Activated naive CD8-positive, alpha-beta T cell treated with anti-CD3 and anti-CD28 coated beads, Interleukin-2, amount 10 ng/mL, durations not matched to agents 7 days and 5 days (primary cell): ENCODE measurements at places on chromosomes 12 and 14. TPM values are rescaled to one million over a fixed set of nuclear protein-coding genes. Genes with fewer than 3 reads are reported as not detected.

Gene YLPM1
- 71.7 TPM for total RNA-seq

Gene SLC2A13
- 8.5 TPM for total RNA-seq

Gene DAZAP2
- total RNA-seq = 237 TPM

Gene SLC39A2
- total RNA-seq = 0.25 TPM

Gene CYP27B1
- 2.6 TPM for total RNA-seq

Gene SERPINA5
- not detected for total RNA-seq

Gene ERO1A
- total RNA-seq = 185 TPM

- peak overlapping the region; percentile 93 for H3K27ac ChIP-seq
- peaks cover 68% of the 10 kb centered on the region for H3K4me1 ChIP-seq
- peak overlapping the region; percentile 77 for H3K4me3 ChIP-seq
- peaks cover 44% of the 10 kb centered on the region for H3K36me3 ChIP-seq
Observed at GRCh38 chr12:9701380-9702154, 31.3 kb downstream of the CLECL1 start.

- H3K4me3 ChIP-seq = peak overlapping the region; percentile 94
- no peak for DNase-seq
- peak overlapping the region; percentile 84 for H3K27ac ChIP-seq
Observed at GRCh38 chr12:50507930-50508329, 3.1 kb downstream of the DIP2B start.

- no peaks in the 10 kb centered on the region for H3K36me3 ChIP-seq
- H3K4me3 ChIP-seq = peak overlapping the region; percentile 33
- H3K27ac ChIP-seq = peak overlapping the region; percentile 10
- no peak for DNase-seq
Observed at GRCh38 chr14:68664225-68664681, 128.6 kb downstream of the ZFP36L1 start.

- H3K27ac ChIP-seq = no peak overlapping the region
- H3K27me3 ChIP-seq = peaks cover 33% of the 10 kb centered on the region
- H3K36me3 ChIP-seq = no peaks in the 10 kb centered on the region
- no peak overlapping the region for H3K4me3 ChIP-seq
- peaks cover 3% of the 10 kb centered on the region for H3K4me1 ChIP-seq
- DNase-seq = no peak
Observed at GRCh38 chr12:53816360-53817020, 64.7 kb upstream of the CISTR start.

DNA sequence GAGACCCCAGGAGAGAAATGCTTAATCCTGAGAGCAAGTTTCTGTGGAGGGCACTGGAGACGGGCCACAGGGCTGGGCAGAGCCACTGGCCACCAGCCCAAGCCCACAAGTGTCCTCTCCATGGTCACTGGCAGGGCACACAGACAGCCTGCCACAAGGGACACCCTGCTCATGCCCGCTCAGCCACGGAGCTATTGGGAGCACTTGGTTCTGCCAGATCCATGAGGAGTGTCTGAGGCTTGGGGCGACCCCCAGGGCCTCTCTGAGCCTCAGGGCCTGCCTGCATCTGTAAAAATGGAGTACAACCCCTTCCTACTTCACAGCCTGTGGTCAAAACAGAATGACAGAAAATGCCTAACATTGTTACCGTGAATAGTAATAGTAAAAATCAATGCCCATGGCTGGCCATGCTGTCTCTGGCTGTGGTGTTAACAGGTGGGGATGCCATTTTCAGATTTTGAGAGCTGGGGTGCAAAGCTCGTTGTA, 3.2 kb downstream of the PGF start:
- no peaks in the 10 kb centered on the region for H3K36me3 ChIP-seq
- peaks cover 11% of the 10 kb centered on the region for H3K27me3 ChIP-seq
- H3K4me1 ChIP-seq = no peaks in the 10 kb centered on the region

DNA sequence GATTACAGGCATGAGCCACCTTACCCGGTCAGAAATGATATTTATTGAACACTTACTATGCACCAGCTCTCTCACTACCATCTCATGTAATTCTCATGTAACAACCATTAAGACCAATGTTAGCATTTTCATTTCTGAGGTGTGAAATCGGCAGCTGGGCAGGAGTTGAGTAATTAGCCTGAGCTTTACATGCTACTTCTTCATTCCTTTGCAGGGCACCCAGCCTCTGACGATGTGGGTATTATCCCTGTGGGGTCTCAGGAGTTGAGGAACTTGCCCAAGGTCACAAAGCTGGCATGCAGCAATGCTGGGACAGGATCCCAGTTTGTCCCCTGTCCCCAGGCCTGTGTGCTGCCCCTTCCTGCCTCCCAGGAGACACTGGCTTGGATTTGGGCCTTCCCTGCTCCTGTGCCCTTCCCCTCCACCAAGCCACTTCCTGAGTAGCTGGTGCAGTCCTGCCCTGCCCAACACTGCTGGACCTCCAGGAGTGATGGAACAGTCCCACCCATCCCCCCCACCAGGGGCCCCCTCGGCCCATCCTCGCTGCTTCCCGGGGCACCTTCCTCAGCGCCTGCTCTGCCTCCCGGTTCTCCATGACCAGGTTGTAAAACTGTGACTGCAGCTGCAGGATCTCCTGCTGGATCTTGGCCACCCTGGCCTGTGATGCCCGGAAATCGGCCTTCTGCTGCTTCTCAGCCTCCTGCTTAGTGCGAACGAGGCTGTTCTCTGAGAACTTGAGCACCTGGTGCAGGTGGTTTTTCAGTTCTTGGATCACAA, 14.7 kb downstream of the RITA1 start:
- no peak overlapping the region for H3K27ac ChIP-seq
- no peaks in the 10 kb centered on the region for H3K36me3 ChIP-seq
- H3K4me3 ChIP-seq = no peak overlapping the region
- DNase-seq = no peak

GRCh38 chr12:63424671-63425070, 243.6 kb downstream of the DPY19L2 start:
- DNase-seq = no peak
- H3K36me3 ChIP-seq = no peaks in the 10 kb centered on the region
- H3K4me1 ChIP-seq = peaks cover 2% of the 10 kb centered on the region
- H3K27ac ChIP-seq = no peak overlapping the region
- H3K4me3 ChIP-seq = no peak overlapping the region

DNA sequence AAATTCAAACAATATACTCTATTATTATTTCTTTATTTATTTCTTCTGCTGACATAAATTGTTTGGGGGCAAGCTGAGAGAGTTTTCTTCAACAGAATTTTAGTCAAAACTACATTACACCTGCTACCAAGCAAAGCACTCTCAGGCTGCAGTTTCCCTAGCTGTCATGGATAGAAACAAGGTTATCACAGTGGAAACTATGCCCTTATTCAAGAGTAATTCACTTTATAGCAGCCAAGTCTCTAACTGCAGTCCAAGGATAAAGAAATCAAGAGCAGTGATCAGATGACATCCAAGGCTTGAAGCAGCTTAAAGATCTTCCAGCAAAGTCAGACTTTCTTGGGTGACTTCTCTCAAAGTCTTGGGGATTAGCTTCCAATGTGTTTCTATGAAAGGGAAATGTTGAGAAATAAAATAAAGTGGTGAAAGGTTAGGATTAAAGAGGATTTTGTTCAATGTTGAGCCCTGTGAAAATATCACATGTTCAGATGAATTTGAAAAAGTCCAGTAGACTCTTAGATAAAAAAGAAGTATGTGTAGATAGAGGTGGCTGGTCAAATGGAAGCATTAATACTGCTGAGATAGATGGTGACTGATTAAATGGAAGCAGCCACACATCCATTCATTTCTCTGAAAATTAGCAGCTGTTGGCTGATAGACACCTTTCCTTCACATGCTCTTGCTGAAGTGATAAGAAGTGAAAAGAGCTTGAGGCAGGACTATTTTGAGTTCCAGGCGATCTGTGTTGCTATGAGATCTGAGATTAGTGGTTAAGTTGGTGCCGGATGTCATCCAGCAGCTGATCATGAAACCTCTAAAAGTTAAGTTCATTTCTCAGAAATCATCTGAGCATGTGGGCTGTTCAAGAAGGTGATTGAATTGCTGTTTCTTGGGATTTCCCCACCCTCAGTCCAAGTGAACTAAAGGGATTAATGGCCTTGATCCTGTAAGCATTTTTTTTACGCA, 257.8 kb upstream of the BTG1 start:
- H3K36me3 ChIP-seq = peaks cover 10% of the 10 kb centered on the region
- peaks cover 71% of the 10 kb centered on the region for H3K4me1 ChIP-seq
- H3K27ac ChIP-seq = peak overlapping the region; percentile 93
- H3K27me3 ChIP-seq = no peaks in the 10 kb centered on the region

DNA sequence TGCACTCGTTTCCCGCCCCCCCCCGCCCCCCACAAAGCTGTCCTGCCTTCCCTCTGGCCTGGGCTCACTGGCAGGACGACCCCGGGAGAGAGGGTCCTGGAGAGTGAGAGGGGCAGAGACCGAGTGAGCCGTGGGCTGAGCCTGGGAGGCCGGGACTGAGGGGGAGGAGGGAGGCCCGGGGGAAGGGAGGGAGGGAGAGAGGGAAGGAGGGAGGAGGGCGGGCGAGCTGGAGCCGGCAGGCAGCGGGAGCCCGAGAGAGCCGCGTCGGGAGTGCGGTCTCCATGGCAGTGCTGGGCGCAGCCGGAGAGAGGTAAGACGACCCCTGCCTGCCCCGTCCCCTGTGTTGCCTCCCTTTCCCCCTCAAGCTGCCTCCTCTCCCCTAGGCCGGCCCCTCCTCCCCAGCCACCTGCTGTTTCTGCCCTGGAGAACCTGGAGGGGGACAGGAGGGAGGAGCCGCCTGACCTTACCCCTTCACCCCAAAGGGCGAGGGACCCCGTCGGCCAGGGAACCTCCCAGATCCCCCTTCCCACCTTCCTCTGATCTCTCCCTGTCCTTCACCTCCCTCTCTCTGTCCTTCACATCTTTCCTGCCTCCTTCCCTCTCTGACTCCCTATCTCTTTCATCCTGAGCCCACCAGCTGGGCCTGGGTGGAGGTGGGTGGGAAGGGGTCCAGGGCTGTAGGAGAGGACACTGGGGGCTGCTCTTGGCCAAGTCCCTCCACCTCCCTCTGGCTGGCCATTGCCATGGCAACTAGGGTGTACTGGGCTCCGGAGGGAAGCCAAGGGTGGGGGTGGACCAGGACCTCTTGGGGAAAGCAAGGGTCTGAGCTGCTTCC, at the start of gene GPR162:
TSS of gene GPR162 (plus strand) at position 231 of the 835 bp plus-strand sequence. CDS start 2,078 bp downstream, outside the sequence.
- DNase-seq = peak; percentile 35
- peak within 1 kb of the TSS; percentile 66 for H3K27ac ChIP-seq
- H3K27me3 ChIP-seq = peaks cover 53% of the 10 kb centered on the region

GRCh38 chr12:27604431-27604830, 80.4 kb downstream of the PPFIBP1 start:
- H3K27me3 ChIP-seq = peaks cover 1% of the 10 kb centered on the region
- DNase-seq = no peak
- H3K4me1 ChIP-seq = no peaks in the 10 kb centered on the region
- peaks cover 3% of the 10 kb centered on the region for H3K36me3 ChIP-seq

- no peaks in the 10 kb centered on the region for H3K4me1 ChIP-seq
- no peaks in the 10 kb centered on the region for H3K27me3 ChIP-seq
- no peak overlapping the region for H3K4me3 ChIP-seq
- H3K27ac ChIP-seq = no peak overlapping the region
Observed at GRCh38 chr14:82079553-82079952, 545.9 kb upstream of the SEL1L start.

- H3K4me3 ChIP-seq = no peak overlapping the region
- no peaks in the 10 kb centered on the region for H3K27me3 ChIP-seq
- H3K36me3 ChIP-seq = peaks cover 34% of the 10 kb centered on the region
- no peak overlapping the region for H3K27ac ChIP-seq
- no peak for DNase-seq
- peaks cover 4% of the 10 kb centered on the region for H3K4me1 ChIP-seq
Observed at GRCh38 chr12:106879612-106880011, 76.1 kb upstream of the TMEM263 start.

DNA sequence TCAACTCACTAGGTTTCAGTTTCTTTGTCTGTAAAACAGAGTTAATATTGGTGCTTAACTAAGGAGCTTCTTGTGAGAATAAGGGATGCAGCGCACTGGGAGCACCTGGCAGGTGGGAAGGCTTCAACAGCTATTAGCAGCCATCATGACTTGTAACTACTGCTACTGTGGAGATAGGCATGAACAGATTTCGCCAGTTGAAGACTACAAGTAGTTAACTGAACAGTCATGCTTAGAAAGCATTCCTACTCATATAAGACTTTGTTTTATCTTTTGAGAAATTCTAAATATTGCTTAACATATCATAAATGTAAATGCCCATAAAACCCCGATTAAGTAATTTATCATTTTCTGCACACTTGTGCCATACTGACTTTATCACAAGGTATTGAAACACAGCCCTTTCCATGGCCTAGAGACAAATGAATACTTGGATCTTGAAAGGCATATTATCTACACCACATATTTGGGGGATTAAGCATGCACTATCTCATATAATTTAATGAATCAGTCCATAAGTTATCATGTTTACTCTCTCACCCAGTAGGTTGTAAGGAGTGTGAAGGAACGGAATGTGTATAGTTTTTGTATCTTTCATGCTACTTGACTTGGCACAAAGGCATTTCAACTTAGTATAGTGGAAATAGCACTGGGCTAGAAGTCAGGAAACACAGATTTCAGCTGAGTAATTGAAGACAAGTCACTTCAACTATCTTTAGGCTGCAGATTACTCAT, 16.1 kb downstream of the NTN4 start:
- no peak overlapping the region for H3K27ac ChIP-seq
- H3K4me3 ChIP-seq = no peak overlapping the region
- H3K27me3 ChIP-seq = peaks cover 6% of the 10 kb centered on the region
- no peak for DNase-seq
- H3K4me1 ChIP-seq = no peaks in the 10 kb centered on the region

DNA sequence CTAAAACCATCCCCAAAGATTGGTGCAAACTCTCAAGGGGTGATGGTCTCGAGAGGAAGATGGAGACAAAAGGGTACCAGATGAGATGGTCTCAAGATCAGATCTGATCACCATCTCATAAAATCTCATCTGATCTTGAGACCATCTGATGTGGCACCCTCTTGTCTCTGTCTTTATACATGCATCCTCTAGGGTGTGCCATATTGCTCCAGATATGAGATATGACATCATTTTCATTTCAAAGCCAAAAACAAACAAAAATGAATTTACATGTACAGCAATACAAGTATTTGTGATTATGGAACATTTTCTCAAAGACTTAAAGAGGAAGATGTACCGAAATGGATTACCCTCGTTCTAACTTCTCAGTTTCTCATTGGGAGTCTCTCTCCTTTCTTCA, 787.2 kb downstream of the GALC start:
- H3K4me1 ChIP-seq = no peaks in the 10 kb centered on the region
- no peaks in the 10 kb centered on the region for H3K36me3 ChIP-seq
- no peak for DNase-seq
- H3K27me3 ChIP-seq = no peaks in the 10 kb centered on the region
- no peak overlapping the region for H3K4me3 ChIP-seq

GRCh38 chr14:76715101-76715500, 46.2 kb upstream of the VASH1 start:
- H3K27me3 ChIP-seq = peaks cover 28% of the 10 kb centered on the region
- no peak overlapping the region for H3K27ac ChIP-seq

- no peaks in the 10 kb centered on the region for H3K27me3 ChIP-seq
- H3K36me3 ChIP-seq = peaks cover 6% of the 10 kb centered on the region
- H3K27ac ChIP-seq = peak overlapping the region; percentile 98
- H3K4me3 ChIP-seq = peak overlapping the region; percentile 75
Observed at GRCh38 chr14:93064411-93065271, 51.1 kb downstream of the ITPK1 start.

GRCh38 chr12:49987625-49988303, 15.0 kb downstream of the AQP6 start:
- H3K4me1 ChIP-seq = no peaks in the 10 kb centered on the region
- H3K4me3 ChIP-seq = no peak overlapping the region
- H3K27ac ChIP-seq = no peak overlapping the region
- no peaks in the 10 kb centered on the region for H3K27me3 ChIP-seq
